ENCODE measurements at places on chromosomes 16 and 17.

DNA sequence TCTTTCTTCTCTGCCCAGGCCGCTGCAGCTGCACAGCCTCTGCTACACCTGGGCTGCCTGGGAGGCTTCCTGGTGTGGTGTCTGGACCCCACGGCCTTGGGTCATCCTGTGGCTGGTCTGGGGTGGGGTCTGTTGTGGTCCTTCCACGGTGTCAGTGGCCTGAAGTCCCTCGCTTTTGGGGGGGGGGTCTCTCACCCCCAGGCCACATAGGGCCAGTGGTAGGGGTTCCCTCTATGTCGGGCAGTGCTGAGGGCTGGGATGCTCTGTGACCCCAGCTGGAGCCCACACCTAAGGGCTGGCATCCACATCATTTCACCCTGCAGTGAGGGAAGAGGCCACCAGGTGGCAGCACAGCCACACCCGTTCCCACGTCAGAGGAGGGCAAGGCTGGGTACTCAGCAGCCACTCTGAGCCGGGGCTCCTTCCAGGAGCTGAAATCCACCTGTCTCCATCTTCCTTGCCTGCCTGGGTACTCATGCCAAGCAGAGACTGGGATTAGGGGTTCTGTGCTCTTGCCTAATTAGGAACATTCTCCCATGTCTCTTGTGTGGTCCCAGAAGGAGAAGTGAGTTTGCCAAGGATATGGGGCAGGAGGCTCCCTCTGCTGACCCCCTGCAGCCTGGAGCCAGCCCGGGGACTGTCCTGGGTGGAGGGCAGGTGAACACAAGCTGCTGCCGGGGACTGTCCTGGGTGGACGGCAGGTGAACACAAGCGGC is 13.0 kb downstream of the ENGASE start:
- no peak for DNase-seq

DNA sequence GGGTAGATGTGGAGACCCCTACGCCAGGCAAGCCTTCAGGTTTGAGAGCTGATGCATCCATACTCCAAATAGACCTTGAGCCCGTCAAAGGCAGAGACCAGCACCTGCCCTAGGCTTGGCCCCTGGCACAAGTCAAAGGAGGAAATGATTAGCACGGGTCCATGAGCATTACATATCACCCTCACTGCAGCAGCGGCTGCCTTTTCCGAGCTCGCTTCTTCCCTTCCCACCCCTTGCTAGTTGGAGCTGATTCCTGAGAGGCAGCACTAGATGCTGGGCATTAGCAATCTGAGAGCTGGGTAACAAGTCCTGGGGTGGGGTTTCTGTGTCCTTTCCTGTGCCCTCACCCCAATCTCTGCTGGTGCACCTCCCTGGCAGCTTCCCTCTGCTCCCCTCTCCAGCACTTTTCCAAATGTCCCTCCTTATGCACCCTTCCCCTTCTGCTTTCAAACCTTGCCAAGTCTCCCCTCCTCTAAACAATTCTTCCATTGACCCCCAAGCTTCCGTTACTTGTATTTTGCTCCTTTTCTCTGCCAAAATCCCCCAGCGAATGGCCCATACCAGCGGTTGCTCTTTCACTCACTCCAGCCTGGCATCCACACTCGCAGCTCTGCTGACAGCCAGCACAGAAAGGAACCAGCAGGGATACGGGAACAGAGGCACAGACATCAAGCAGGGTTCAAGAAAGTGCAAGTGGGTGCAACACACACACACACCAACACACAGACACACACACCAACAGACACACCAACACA is 3.0 kb downstream of the CDRT4 start:
- DNase-seq: no peak

DNA sequence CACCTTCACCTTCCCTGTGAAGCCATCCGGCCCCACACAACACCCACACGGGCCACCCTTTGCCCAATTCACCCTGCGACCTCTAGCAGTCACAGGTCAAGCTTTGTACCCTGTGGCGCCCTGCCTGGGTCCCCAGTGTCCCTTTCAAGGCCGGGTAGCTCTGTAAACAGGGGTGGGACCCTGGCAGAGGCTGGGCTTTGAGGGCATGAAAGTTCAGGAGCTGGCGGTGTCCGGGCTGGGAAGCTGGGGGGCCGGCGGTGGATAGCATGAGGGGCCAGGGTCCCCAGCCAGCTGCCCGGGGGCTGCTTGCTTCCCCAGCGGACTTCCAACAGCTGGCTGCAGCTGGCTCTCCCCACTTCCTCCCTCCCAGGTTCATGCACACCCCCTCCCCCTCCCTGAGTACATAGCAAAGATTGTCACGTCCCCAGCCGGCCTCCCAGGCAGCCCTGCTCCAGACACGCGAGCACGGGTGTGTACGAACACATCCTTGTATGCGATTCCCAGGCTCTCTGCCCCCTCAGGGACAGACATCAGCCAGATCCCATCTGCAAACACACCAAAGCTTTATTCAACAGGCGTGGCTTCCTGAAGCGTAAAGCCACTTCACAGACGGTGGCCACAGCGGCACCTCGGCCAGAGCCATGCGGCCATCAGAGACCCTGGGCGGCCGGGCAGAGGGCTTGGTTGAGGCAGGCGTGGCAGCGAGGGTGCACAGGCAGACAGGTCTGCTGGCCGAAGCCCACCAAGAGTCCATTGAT is 8.2 kb downstream of the NTHL1 start:
- peak; percentile 92 for DNase-seq

- DNase-seq: no peak
Observed at GRCh38 chr16:78762222-78762621, 662.8 kb downstream of the WWOX start.

GRCh38 chr16:83011939-83012338 is 385.2 kb downstream of the CDH13 start:
- peak; percentile 40 for DNase-seq
